ENCODE measurements at places on chromosomes 4 and X.

GRCh38 chr4:173763389-173763788 is 233.4 kb upstream of the HAND2 start:
- no peak for DNase-seq

- peak; percentile 26 for DNase-seq
Measured at GRCh38 chrX:55135171-55135570, 46.4 kb downstream of the PAGE2 start.

DNA sequence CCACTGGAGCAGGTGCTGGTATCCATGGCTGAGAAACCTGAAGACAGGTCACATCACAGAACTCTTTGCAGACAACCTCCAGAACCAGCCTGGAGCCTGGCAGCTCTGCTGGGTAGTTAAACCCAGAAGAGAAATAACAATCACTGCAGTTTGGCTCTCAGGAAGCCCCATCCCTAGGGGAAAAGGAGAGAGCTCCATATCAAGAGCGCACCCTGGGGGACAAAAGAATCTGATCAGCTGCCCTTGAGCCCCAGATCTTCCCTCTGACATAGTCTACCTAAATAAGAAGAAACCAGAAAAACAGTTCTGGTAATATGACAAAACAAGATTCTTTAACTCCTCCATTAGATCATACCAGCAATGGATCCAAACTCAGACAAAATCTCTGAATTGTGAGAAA is 823.2 kb upstream of the FRG1 start:
- no peak for DNase-seq

GRCh38 chr4:164866817-164867490 is 10.0 kb upstream of the APELA start:
- DNase-seq, result no peak

GRCh38 chrX:96957718-96958117 is 74.0 kb downstream of the RPA4 start:
- DNase-seq, result no peak

- DNase-seq, result peak; percentile 36
Measured at GRCh38 chrX:12779534-12779933, 11.7 kb upstream of the PRPS2 start.

DNA sequence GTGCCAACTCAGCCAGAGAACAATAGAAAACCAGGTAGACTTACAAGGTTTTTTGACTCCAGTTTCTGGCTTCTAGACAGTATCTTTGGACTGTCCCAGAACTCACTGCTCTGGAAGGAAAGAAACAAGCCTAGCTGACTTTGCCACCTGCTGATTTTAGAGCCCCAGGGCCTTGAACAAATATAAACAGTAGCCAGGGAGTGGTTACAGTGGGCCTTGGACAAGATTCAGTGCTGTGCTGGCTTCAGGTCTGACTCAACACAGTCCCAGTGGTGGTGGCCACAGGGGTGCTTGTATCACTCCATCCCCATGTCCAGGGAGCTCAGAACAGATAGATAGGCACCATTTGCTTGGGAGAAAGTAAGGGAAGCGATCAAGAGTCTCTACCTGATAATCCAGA is 694.1 kb upstream of the ADGRL3 start:
- no peak for DNase-seq

DNA sequence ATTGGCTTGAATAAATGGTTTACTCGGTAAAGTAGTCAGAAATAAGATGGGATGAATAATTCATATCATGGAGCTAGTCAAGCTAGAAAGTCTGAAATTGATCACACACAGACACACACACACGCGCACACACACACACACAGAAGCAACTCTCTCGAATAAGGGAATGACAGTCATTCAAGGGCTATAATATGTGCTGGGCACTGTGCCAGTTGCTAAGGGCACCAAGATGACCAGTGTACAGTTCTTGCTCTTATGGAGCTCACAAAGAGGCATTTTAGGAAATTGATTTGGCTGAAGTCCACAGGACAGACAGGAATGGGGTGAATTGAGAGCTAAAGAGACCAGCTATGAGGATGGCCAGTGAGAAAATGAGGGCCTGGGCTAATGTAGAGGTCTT is 34.2 kb upstream of the SH3D19 start:
- DNase-seq, result peak; percentile 8

- no peak for DNase-seq
Measured at GRCh38 chrX:113124693-113125092, 284.1 kb upstream of the AMOT start.

GRCh38 chr4:16884673-16885460 is 13.6 kb downstream of the LDB2 start:
- DNase-seq, result no peak

GRCh38 chr4:138455097-138455496 is 212.9 kb upstream of the SLC7A11 start:
- no peak for DNase-seq

DNA sequence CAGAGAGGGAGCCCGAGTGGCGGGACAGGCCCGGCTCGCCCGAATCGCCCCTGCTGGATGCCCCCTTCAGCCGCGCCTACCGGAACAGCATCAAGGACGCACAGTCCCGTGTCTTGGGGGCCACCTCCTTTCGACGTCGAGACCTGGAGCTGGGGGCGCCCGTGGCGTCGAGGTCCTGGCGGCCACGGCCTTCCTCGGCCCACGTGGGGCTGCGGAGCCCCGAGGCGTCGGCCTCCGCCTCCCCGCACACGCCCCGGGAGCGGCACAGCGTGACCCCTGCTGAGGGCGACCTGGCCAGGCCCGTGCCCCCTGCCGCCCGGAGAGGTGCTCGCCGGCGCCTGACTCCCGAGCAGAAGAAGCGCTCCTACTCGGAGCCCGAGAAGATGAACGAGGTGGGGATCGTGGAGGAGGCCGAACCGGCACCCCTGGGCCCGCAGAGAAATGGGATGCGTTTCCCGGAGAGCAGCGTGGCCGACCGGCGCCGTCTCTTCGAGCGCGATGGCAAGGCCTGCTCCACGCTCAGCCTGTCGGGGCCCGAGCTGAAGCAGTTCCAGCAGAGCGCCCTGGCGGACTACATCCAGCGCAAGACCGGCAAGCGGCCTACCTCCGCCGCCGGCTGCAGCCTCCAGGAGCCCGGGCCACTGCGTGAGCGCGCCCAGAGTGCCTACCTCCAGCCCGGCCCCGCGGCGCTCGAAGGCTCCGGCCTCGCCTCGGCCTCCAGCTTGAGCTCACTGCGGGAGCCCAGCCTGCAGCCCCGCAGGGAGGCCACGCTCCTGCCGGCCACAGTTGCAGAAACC is 156.9 kb downstream of the SOWAHB start:
- DNase-seq, result no peak

- no peak for DNase-seq
Measured at GRCh38 chrX:68831405-68832100, 2.7 kb downstream of the EFNB1 start.

DNA sequence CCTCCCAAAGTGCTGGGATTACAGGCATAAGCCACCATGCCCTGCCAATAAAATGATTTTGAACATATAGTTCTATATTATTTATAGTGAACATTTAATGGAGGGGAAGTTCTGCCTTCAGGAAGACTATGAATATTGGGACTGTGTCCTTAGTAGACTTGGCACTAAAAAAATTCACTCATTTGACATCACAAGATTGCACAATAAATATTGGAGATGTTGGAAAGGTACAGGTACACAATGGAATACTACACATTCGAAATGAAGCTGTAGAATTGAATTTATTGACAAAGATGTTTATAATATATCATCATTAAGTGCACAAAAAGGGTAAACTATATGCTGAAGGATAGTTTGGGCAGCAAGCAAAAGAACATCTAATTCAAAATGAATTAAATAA is 13.0 kb upstream of the TMPRSS11E start:
- DNase-seq, result no peak

GRCh38 chrX:107646735-107647134 is 18.4 kb downstream of the PRPS1 start:
- DNase-seq, result no peak

- DNase-seq, result no peak
Measured at GRCh38 chr4:119299260-119299671, 22.7 kb downstream of the FABP2 start.

DNA sequence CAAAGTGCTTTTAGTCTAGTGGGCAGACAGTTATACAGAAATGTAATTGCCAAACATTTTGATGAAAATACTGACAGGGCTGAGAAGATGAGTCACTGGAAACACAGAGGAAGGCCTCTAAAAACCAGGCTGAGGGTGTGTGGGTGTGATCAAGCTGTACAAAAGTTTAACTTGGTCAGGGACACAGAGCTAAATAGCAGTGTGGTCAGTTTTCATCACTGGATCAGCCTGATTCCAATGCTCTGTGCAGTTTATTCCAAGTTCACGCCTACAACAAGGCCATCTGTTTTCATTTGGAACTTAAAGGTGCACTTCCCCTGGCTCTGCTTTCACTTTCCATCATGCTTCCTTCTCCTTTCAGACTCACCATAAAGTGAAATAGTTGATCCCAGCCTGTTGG is 10.6 kb downstream of the CENPVL3 start:
- no peak for DNase-seq

Measured in right lung (tissue), 10 donors.